CMK (cell line): ENCODE measurements at places on chromosomes 2 and 18.

DNA sequence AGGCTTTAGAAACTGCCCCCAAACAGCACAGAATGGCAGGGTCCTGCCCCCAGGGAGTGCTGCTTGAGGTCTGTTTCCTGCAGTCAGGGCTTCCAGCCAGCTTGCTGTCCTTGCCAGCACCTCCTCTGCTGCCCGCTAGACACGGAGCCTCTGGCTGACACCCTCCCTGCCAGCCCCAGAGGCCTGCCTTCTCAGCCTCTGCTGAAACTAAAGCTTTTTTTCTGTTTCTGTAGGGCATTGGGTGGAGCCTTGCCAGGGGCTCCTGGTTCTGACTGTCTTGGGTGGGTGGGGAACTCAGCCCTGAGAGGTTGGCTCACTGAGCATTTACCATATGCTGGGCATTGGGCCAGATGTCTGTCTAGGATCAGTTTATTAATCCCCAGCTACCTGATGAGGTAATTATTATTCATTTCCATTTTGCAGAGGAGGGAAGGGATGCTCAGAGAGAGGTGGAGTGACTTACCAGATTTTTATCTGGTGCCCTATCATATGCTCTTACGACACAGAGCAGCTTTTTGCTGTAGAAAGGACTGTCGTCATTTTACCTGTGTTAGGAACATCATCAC lies 35.4 kb downstream of the INPP4A start:
- DNase-seq: no peak

- DNase-seq: no peak
Observed at GRCh38 chr2:44940732-44941464, 604 bp upstream of the SIX3 start.

DNA sequence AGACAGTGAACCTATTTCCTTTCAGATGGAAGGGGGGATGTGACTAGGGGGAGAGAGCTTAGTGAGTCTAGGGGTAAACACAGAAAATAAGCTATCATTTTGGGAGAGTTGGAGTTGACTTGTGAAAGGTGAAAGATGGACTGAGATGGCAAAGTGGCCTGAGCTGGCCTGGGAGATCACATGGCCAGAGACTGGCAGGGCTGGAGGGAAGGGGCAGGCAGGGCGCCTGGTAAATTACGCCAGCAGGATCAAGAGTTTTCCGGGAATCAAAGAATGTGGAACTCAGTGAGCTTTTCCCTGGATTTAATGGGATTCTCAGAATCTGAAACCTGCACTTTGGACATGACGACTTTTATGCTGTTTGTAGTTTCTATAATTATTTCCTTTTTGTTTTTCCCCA lies 841 bp upstream of the CFAP65 start:
- no peak for DNase-seq

DNA sequence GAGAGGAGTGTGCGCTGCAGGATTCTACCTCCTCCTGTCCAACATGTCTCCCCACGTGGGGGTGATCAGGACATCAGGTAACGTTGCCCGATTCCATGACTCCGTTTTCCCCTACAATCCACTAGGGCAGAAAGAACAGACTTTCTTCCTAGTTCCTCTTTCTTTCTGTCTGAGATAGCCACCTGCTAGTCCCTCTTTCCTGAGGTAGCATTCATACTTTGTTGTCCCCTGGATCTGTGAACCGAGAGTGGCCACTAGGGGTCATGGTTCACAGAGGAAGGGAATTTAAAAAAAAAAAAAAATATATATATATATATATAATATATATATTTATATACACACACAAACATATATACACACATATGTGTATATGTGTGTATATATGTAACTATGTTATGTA lies 210.0 kb upstream of the ZNF521 start:
- peak; percentile 22 for DNase-seq

DNA sequence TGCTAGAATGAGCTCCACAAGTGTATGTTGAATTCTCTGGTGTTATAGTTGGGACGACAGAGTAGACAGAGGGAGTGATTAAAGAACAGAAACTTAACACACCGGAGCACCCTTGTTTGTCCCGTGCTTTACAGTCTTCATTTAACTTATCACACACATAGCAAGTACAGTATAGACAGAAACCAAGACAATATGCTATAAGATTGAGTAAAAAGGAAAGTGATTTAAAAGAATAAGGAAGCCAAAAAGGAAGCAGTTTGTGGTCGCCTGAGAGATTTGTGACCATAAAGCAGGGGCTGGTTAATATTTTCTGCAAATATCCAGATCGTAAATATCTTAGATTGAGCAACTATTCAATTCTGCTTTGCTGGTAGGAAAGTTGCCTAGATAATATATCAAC lies 1128.4 kb downstream of the TSN start:
- no peak for DNase-seq

GRCh38 chr18:61791031-61791430 lies 101.8 kb downstream of the RNF152 start:
- DNase-seq: no peak

GRCh38 chr2:216693414-216694080 lies 1.8 kb downstream of the IGFBP5 start:
- no peak for DNase-seq

GRCh38 chr2:171723716-171724683 lies 36.7 kb downstream of the DYNC1I2 start:
- DNase-seq: no peak

- DNase-seq: no peak
Observed at GRCh38 chr2:105403241-105403782, 4.5 kb upstream of the FHL2 start.
